ENCODE measurements at places on chromosomes 7 and 10.
A peak's percentile ranks its signal among the peaks of the same experiment; 100 is the strongest.

DNA sequence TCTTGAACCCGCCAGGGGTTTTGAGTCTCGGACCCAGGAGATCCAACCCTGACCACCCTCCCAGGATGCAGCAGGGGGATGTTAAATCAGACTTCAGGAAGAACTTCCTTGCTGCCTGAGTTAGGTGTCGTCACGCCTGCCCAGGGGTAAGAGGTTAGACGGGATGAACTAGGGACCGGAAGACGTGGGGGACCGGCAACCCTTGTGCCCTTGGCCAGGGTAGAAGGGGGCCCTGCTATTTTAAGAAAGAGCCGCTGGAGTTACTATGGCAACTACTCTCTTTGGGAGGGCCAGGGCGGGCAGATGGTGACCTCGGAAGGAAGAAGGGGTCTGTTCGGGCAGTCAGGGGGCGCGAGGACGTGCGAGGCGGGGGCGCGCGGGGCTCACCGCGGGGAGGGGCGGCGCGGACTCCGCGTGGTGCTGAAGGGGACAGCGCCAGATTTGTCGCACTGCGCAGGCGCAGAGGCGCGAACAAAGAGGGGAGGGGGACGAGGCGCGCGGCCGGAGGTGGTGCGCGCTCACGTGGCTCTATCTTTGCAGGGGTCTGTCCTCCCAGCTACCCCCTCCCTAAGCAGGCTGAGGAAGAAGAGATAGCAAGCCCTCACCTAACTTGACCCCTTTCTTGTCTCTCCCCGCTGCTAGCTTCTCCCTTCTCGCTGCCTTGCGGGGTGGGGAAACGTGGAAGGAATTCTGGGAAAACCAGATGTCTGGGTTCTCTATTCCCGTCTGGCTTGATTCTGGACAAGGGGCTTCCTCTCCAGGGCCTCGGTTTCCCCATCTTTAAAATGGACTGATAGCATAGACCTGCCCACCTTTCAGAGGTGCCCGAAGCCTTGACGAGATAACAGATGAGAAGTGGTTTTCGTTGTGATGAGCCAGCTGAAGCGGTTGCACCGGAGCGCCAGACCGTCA lies 940 bp upstream of the PSD start:
- peak; percentile 53 for DNase-seq

GRCh38 chr10:12500381-12501303 lies 151.3 kb downstream of the CAMK1D start:
- no peak for DNase-seq

GRCh38 chr10:7181420-7181819 lies 229.4 kb downstream of the SFMBT2 start:
- no peak for DNase-seq

GRCh38 chr10:133141958-133142340 lies 18.1 kb upstream of the KNDC1 start:
- no peak for DNase-seq

DNA sequence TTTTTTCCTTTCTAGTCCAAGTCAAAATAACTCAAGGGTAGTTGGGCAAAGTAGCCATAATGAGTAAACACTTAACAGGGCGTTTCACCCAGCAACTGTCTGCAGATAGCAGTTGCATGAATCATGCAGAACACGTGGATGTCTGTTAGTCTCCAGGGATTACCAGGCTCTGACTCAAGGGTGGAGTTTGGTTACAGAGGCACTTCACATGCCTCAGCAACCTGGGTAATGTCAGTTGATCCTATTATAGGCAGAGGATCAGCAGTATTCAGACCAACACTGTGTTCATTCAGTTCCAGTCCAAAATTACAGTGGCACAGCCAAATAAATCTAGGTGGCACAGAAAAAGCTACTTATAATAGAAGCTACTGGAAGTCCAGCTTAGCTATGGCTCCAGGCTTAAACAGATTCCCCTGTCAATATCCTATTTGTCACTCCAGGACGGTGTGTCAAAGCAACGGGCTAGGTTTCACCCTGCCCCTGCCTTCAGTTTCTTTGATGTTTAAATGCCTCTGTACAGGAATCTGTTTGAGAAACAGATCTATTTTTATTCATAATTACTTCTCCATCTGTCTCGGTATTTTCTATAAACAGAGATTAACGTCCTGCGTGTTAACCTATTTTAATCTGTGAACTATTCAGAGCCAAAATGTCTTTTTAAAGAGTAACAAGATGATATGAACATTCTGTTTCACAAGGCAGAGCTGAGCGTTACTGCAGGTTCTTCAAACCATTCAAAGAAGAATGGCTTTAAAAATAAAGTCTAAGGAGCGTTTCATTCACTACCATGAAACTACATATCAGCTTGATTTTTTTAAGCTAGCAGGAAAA lies 162.6 kb upstream of the AKR1E2 start:
- DNase-seq, result no peak

GRCh38 chr7:132666774-132667172 lies 90.5 kb upstream of the PLXNA4 start:
- DNase-seq, result no peak

GRCh38 chr10:124131172-124131571 lies 37.8 kb upstream of the CHST15 start:
- DNase-seq, result no peak

GRCh38 chr10:132849546-132850031 lies 63.6 kb upstream of the NKX6-2 start:
- no peak for DNase-seq

DNA sequence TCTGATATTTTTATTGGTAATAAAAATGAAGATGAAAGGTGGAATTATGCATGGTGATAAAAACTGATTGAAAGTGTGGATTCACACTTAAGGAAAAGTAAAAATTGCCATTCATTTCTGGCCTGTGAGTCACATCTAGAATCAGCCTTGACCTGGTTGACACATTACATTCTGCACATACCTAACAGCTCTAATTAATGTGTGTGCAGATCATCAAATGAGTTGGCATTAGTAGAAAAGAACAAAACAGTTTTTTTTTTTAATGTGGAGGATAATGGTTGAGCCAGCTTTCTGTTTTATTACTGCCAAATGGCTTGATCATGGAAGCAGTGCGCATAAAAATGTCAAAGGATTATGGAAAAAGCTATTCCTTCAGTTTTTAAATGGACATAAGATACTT lies 142.6 kb upstream of the TMEM196 start:
- DNase-seq, result no peak

- DNase-seq, result no peak
Measured at GRCh38 chr7:2934984-2935740, 91.1 kb upstream of the GNA12 start.

GRCh38 chr7:4837803-4838625 lies 23.8 kb downstream of the PAPOLB start:
- DNase-seq, result no peak

GRCh38 chr10:101405001-101405400 lies 51.0 kb downstream of the BTRC start:
- DNase-seq, result no peak

GRCh38 chr10:45380903-45381620 lies 7.0 kb downstream of the ALOX5 start:
- DNase-seq, result no peak

DNA sequence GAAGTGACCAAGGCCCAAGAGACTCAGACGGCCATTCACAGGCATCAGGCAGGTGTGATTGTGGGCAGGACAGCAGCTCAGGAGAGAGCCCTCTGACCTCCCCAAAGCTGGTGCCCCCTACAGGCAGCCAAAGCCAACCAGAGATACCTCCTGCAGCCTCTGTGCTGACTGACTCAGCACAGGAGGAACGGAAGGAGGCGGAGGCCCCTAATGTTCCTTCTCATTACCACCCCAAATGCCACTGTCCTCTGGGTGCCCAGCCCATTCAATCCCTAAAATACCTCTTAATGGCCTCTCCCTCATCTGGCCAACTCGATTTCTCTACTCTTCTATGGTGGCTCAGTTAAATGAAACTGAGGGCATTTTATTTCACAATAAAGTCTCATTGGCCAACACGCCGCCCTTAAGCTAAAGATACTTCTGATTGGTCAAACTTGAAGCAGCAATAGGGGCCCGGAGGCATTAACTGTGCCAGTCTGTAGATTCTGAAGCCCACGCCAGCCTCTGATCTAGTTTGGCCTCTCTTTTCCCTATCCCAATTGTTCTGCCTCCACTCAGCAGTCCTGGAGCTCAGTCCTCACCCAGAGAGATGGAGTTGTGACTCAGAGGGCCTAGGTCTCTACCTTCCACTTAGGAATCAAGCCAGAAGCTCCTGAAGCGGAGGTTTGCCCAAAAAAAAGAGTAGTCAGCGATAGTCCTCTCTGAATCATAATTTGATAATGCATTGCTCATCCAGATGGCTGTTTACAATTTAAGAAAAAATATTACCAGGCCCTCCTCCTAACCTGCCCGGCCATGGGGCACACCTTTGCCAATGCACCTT lies 1.2 kb downstream of the CYREN start:
- DNase-seq, result no peak

DNA sequence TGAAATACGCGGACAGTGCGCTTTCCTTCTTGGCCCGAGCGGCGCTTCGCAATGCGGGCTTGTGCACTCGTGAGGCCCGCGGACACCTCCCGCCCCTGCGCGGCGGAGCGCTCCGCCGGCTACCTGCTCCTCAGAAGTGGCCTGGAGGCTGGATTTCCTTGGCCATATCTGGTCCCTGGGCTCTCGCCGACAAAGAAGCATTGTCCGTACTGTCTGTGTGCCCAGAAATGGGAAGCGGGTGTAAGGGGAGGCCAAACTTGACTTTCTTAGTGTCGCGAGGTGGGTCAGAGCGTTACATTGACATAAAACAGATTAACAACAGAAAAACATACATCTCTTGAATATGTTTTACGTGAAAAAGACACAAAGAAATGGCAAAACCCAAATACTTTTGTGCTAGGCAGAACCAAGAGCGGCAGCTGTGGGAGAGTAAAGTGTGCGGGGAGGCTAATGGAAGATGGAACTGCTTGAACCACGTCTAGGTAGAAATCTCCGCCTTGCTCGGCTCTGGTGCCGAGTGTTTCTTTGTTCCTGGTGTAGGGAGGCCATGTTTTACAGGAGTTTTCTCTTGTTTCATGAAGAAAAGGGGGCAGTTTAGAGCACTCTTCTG lies 1.4 kb downstream of the LANCL2 start:
- DNase-seq, result no peak

DNA sequence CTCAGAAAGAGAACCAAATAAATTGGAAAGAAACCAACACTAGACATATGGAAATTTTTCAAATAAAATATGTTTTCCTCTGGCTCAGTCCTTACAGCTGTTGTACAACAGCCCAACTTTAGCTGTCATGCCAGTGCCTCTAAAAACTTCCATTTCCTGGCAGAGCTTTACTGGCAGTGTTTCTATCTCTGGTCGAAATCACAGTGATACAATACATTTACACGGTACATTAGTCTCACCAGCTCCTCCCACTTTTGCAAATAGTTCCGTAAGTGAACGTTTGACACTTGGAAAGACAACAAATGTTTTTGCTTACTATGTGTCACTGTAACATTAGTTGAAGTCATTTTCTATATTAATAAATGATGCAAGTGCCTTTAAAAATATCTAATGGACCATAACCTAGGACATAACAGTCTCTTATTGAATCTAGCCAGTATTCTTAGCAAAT lies 29.8 kb downstream of the BCAP29 start:
- DNase-seq, result no peak

DNA sequence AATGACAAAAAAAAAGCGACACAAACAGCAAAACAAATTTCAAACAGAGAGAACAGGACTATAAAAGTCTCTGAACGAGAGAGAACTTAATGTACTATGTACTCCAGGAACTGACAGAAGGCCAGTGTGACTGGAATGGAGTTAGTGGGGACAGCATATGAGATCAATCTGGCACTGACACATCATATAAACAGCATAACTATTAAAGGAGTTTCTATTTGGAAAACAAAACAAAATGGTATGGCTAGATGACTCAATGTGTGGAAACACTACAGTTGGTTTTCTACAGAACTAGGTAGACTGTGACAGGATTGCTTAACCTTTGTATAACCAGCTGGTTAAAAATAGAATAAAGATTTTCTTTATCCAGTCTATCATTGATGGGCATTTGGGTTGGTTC lies 232.9 kb upstream of the KAT6B start:
- DNase-seq, result no peak

GRCh38 chr7:25900877-25901276 lies 251.1 kb upstream of the NFE2L3 start:
- DNase-seq, result no peak

- no peak for DNase-seq
Measured at GRCh38 chr10:86234107-86234506, 132.5 kb downstream of the GRID1 start.

GRCh38 chr7:95595746-95596197 lies 544 bp downstream of the PDK4 start:
- DNase-seq, result no peak

DNA sequence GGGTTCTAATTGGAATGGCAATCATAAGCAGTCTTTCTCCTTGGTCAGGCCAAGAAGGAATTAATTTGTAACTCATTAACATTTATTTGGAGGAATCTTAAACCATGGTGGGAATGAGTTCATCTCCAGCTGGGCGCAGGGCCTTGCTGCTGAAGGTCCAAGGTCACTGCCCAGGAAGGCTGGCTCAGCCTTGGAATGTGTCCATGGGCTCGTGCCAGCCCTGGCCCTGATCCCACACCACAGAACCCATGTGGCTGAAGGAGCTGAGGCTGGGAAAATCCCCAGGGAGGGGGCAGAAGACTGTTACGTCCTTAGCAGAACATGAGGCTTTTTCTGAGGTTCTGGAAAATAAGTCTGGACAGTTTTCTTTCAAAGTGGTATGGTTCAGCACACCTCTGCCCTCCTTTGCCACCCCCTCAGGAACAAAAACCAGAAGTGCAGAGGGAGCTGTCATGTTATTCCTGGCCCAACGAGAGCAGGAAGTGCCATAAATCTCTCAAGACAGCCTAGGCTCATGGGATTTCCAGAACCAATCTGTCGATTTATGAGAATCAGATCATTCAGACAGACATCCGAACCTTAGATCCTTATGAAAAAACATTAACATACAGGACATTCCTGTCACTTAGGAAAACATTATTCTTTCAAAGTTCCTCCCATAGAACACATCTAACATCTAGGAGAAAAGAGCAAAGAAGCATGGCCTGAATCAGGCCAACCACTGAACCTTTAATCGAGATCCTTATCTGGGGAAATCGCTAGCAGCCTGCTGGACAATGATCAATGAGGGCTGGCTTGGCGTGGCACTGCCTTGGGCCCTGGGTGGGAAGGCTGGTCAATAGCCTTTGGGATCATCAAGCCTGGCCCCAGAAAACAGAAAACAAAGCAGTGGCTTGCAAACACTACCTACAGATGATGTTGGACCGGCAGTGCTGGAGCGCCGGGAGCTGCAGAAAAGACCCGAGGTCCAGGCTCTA lies 134.3 kb downstream of the TAX1BP1 start:
- DNase-seq, result peak; percentile 77

- no peak for DNase-seq
Measured at GRCh38 chr7:154852205-154852604, 150.7 kb downstream of the PAXIP1 start.

DNA sequence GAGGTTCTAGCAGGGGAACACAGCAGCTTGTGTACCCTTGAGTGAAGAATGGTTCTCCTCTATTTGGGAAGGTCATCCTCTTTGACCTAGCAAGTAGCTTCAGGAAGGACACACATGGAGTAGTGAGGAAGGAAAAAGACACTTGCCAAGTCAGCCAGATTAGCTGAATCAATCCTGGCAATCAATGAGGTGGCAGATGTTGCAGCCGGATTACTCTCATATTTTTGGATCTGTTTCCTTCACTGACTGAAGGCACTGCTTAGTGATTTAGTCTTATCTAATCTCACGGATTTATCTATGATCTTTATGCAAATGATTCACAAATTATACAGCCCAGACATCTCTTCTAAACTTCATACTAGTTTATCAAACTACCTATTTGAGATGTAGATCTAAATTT lies 218.8 kb downstream of the GPR158 start:
- no peak for DNase-seq
